ENCODE measurements at places on chromosomes 11 and 22.
A peak's percentile ranks its signal among the peaks of the same experiment; 100 is the strongest.

- no peak for DNase-seq
Measured at GRCh38 chr11:85960678-85961077, 105.5 kb downstream of the CCDC83 start.

DNA sequence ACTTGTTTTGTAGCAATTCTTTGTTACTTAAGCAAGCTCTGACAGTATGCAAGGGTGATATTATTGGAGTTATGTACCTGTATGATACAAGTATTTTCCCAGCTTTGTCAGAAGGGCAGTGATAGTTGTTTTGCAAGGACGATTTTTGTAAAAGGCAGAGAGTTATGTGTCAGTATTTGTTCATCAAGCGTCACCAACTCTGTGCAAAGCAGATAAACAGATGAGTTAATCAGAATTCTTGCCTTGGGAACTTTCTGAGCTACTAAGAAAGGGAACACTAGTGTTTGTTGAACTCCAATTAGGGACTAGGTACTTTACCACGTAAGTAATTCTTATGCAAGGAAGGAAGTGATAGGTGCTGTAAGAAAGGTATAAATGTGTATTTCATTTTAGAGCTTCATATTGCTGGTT is 1.4 kb downstream of the USP47 start:
- DNase-seq, result no peak

DNA sequence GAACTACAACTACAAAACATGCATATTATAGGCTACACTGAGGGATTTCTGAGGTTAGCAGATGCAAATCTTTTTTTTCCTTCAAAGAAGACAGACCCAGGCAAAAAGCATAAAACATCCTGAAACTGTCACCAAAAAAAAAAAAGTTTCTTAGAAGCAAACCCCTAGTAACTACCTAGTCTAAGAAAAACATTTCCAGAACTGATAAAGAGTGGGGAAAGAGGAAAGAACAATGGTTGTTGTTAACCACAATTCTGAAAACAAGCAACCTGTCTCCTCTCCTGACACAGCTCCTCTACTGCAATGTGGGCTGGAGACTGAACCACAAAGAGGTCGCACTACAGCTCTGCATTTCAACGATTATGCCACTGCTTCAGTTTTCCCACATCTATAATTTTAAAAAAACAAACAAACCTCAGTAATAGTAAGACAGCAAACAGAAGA is 15.0 kb downstream of the DENND5A start:
- DNase-seq, result no peak

GRCh38 chr22:21632237-21632895 is at the start of gene CCDC116:
Gene CCDC116, plus strand, starts transcription at chr22:21632760. Its CDS starts 422 bp downstream, at chr22:21633182.
- DNase-seq, result peak; percentile 61

DNA sequence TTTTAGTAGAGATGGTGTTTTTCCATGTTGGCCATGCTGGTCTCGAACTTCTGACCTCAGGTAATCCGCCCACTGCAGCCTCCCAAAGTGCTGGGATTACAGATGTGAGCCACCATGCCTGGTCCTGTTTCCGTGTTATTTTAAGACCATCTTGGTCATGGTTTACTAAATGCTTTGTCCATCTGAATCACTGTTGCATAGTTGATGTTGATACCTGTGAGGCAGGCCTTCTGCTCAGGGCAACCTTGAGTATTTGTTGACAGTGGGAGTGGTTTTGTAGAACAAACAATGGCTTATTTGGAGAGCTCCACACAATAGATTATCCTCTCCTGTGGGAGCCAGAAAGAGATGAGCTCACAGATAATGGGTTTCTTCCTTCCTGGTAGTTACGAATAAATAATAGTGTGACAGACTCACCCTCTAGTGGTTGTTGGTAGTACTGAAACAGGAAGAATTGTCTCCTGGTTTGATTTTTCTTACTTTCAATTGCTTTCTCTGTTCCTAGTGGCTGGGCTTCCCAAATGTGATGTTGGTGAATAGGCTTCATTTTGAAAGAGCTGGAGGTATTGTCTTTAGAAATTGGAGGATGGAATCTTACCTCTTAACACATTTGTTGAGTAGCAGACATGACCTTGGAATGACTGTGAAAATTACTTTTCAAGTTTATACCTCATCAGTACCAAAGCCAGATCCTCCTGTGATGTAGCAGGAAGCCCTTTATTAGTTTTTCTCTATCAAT is 39.0 kb downstream of the CTNND1 start:
- DNase-seq, result peak; percentile 65

GRCh38 chr22:20279662-20280134 is 11.6 kb upstream of the RTN4R start:
- DNase-seq, result no peak

GRCh38 chr22:41401781-41402648 is 20.3 kb downstream of the TEF start:
- no peak for DNase-seq

GRCh38 chr22:36548606-36549005 is 19.6 kb upstream of the EIF3D start:
- no peak for DNase-seq

DNA sequence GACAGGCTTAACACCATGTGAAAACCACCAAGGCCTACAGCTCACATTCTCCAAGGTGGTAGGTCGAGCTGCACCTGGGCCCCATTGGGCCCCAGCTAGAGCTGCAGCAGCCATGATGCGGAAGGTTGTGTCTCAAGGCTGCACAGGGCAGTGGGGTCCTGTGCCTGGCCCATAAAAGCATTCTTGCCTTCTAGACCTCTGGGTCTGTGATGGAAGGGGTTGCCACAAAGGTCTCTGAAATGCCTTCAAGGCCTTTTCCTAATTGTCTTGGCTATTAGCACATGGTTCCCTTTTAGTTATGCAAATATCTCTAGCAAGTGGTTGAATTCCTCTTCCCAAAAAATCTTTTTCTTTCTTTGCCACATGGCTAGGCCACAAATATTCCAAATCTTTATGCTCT is 52.5 kb upstream of the C11orf58 start:
- DNase-seq, result no peak

- DNase-seq, result no peak
Measured at GRCh38 chr11:128555606-128556005, 31.8 kb downstream of the ETS1 start.

DNA sequence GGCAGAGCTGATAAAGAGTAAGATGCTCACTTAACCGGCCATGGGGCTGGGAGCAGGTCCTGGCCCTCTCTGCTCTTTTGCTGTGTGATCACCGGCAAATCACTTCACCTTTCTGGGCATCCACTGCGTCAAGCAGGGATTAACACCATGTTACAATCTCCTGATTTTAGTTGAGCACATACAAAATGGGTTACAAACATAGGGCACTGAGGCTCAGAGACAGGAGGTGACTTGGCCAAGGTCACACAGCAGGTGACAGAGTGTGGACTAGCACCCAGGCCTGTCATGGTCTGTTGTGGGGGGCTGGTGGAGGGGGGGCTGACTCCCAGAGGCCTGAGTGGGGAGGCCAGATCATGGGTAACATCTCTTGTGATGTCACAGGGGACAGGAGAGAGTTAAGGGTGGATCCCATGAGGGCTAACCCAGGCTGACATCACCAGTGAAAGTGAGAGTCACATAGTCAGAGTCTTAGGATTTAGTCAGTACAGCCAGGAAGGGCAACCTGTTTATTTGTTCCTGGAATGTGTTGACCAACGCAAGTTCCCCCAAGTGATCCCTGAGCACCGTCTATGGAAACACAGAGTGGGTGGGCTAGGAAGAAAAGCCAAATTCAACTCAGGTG is 27.8 kb downstream of the GDPD5 start:
- DNase-seq, result no peak

- no peak for DNase-seq
Measured at GRCh38 chr11:119081682-119082260, 2.9 kb upstream of the HMBS start.

DNA sequence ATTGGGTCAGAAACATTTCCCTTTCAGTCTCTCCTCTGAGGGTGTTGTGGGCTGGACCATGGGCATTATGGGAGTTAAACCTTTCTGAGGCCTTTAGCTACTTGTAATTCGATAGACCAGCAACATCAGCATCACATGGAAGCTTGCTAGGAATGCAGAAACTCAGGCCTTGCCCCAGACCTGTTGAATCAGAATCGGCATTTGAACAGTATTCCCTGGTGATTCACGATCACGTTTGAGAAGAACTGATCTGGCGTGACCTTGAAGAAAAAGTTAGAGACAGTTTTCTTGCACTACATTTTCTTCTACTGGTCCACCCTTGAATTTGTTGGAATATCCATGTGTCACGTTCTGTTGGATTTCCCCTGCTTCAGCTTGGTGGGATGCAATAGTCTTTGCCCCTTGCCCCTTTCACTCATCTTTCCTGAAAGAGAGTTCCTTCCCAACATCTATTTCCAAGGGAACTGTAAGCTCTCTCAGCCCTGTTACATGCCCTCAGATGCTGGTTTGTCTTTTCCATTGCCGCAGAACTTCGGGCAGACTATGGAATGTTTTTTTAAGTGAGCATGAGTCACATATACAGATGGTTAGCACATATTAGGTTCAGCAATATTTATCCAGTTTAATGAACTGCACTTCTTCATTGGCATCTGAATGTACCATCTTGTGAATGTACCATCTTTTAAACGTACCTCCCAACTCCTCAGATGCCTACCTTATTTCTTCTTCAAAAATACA is 23.9 kb downstream of the EHF start:
- DNase-seq, result no peak

- no peak for DNase-seq
Measured at GRCh38 chr11:104905271-104905670, 7.0 kb upstream of the CASP12 start.
